ENCODE measurements at places on chromosomes 7 and 10.

GRCh38 chr10:43923328-43923727, 274.6 kb upstream of the ZNF32 start:
- no peak for DNase-seq

- DNase-seq: no peak
Measured at GRCh38 chr10:120172356-120172755, 279.8 kb downstream of the SEC23IP start.

DNA sequence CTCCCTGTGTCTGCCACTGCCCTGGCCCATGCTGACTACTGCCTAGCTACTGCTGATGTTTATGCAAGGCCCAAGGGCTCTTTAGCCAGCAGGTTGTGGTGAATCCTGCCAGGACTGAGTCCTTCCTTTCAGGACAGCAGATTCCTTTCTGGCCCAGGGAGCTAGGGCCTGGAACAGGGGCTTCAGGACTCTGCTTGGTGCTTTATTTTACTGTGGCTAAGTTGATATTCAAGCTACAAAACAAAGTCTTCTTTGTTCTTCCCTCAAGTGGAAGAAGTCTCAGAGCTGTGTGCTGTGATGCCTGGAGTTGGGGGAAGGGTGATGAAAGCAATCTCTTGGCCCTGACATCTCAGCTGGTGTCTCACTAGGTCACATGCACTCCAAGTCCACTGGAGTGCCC, 66.2 kb upstream of the NME8 start:
- peak; percentile 54 for DNase-seq

DNA sequence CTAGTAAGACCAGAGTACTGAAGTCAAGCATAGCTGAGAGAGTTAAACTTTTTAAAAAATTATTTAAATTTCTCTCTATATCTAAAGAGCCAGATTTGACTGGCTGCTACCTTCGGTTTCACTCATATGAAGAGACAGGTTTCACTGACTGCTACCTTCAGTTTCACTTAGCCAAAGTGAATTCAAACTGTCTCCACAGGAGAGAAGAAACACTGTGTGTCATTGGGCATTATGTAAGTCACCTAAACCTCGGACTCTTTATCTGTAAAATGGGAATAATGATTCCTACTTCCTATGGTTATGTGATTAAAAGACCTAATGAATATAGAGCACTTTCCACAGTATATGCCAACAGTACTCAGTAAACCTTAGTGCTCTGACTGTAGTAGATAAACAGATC, 41.6 kb upstream of the MET start:
- DNase-seq: no peak

- DNase-seq: peak; percentile 20
Measured at GRCh38 chr7:80467069-80467468, 44.8 kb downstream of the GNAT3 start.

- peak; percentile 65 for DNase-seq
Measured at GRCh38 chr10:86364491-86365345, 1.9 kb downstream of the GRID1 start.

- DNase-seq: peak; percentile 73
Measured at GRCh38 chr7:28998105-28998504, 40.0 kb upstream of the TRIL start.

DNA sequence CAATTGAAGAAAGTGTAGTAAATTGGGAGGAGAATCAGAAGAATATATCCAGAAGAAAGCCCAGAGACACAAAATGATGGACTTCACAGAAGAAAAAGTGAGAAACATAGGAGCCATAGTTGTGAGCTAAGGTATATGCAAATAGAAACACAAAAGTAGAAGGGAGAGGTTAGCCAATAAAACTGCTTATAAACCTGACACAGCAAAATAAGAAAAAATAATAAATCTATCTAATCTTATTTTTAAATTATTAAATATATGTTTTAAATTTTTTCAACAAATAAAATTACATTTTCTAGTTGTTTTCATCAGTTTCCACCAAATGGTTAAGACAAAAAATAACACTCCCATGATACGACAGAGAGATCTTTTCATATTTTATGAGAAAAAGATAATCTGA, 903.5 kb downstream of the DNAJB9 start:
- no peak for DNase-seq

DNA sequence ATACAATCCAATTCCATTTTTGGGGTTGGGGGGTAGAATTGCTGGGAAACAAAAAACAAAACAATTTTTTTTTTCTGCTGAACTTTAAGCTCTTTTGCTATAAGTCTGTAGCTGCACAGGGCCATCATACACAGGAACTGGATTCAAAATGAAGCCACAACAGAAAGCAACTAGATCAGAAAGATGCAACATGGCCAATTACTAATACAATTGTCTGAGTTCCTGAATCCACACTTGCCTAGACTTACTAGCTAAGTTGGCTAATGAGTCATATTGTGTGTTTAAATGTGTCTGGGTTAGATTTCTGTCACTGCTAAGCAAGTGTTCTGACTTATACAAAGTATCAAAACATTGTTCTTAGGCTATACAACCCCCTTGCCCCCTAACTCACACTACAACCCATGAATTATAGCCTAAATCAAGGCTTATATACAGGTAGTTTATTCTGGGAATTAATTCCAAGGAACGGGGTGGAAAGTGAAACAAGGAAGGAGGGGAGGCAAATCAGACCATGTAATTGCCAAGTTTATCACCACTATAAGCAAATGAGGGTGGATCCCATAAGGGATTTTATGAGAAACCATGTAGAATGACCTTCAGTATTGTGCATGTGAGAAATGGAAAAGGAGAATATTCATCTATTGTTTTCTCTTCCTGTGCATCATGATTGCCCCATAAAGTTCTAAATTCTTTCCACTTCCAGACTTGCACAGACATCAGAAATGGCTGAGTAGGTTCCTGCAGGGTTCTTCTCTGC, 337.9 kb upstream of the SORCS1 start:
- no peak for DNase-seq

DNA sequence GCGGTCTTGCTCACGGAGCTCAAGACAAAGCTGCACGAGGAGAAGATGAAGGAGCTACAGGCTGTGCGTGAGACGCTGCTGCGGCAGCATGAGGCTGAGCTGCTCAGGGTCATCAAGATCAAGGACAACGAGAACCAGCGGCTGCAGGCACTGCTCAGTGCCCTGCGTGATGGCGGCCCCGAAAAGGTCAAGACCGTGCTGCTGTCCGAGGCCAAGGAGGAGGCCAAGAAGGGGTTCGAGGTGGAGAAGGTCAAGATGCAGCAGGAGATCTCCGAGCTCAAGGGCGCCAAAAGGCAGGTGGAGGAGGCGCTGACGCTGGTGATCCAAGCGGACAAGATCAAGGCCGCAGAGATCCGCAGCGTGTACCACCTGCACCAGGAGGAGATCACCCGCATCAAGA, 51.4 kb downstream of the JAKMIP3 start:
- no peak for DNase-seq

DNA sequence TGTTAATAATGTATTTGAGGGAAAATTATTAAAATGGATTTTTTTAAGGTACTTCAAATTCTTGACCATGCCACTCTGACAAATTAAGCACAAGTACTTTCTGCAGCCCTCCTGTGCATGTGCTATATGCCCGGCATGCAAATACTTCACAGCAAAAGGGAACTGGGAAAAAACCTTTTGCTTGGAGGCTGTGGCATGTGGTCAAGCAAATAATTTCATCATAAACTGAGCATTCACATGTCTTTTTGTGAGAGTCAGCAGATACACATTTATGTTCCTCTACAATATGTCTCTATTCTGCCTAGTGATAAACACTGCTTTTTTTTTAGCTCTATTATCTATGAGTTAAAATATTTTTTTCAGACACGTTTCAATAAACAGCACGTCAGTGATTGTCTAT, 53.7 kb upstream of the SEMA3A start:
- no peak for DNase-seq

GRCh38 chr10:113565364-113565763, 12.5 kb downstream of the HABP2 start:
- DNase-seq: no peak

DNA sequence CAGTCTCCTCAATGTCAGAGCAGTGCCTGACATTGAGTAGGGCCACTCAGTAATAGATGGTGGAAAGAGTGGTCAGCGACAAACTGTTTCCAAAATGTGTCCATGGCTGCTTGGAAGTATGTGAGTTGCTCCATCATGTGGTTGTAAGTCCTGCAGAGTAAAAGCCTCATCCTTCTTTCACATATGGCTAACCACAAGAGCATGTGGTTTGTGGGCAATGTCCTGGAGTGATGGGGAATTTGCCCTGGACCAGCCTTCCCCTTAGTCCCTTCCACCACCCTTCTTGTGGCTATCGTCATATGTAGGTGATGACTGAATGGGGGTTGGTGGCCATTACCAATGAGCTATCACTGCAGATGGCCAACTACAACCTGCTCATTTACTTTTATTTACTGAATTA, 33.0 kb upstream of the PLXNA4 start:
- no peak for DNase-seq

- no peak for DNase-seq
Measured at GRCh38 chr10:62159351-62159750, 109.3 kb downstream of the RTKN2 start.

GRCh38 chr7:74083117-74083876, at the start of gene LIMK1:
Gene LIMK1 (plus strand): TSS chr7:74083804. CDS start chr7:74083991, 187 bp downstream.
- peak; percentile 93 for DNase-seq

GRCh38 chr7:154867068-154867467, 135.9 kb downstream of the PAXIP1 start:
- DNase-seq: no peak

GRCh38 chr10:70147259-70147625, 742 bp upstream of the TYSND1 start:
- DNase-seq: no peak

DNA sequence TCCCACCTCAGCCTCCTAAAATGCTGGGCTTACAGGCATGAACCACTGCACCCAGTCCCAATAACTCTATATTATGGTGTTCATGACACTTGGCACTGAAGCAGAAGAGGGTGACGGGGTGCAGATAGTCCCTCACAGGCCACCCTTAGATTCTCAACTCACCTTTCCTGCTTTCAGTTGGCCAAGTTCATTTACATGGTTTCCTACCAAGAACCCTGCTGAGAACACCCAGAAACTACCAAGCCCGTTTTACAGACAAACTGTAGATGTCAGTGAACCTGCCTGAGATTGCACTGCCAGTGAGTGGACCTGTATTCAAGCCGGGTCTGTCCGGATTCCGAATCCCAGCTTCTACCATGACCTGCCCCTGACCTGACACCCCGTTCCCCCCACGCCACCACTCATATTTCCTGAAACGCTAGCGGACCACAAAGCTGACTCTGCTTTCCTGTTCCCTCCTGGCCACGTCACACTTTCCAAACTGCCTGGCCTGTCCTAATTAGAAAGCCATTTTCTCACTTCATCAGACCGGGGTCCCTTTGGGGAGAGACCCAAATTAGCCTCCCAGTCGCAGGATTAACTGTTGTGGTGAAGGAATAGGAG, 17.3 kb downstream of the GRID2IP start:
- no peak for DNase-seq

- DNase-seq: no peak
Measured at GRCh38 chr7:150753826-150754603, 16.8 kb downstream of the GIMAP5 start.

- DNase-seq: no peak
Measured at GRCh38 chr10:16953270-16953669, 136.0 kb upstream of the RSU1 start.

GRCh38 chr10:68330852-68331454, 911 bp upstream of the HNRNPH3 start:
- DNase-seq: peak; percentile 68

GRCh38 chr10:82759050-82759449, 884.1 kb downstream of the NRG3 start:
- no peak for DNase-seq

DNA sequence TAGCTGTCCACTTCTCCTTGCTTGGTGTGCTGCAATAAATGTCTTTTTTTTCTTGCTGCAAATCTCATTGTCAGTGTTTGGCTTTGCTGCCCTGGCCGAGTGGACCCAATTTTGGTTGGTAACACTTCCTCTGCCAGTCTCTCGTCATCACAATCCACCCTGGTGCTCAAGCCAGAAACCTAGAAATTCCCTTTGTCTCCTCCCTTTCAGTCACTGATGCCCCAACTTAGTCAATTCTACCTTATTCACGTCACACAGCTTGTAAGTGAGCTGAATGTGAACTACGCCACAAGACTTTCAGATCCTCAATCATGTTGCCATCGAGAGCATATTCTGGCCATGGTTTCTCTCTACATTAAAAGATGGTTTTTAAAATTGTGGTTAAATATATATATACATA, 13.0 kb upstream of the FRA10AC1 start:
- DNase-seq: no peak

GRCh38 chr7:51446785-51447184, 130.2 kb upstream of the COBL start:
- no peak for DNase-seq

- no peak for DNase-seq
Measured at GRCh38 chr7:2138146-2138765, 94.5 kb downstream of the MAD1L1 start.

DNA sequence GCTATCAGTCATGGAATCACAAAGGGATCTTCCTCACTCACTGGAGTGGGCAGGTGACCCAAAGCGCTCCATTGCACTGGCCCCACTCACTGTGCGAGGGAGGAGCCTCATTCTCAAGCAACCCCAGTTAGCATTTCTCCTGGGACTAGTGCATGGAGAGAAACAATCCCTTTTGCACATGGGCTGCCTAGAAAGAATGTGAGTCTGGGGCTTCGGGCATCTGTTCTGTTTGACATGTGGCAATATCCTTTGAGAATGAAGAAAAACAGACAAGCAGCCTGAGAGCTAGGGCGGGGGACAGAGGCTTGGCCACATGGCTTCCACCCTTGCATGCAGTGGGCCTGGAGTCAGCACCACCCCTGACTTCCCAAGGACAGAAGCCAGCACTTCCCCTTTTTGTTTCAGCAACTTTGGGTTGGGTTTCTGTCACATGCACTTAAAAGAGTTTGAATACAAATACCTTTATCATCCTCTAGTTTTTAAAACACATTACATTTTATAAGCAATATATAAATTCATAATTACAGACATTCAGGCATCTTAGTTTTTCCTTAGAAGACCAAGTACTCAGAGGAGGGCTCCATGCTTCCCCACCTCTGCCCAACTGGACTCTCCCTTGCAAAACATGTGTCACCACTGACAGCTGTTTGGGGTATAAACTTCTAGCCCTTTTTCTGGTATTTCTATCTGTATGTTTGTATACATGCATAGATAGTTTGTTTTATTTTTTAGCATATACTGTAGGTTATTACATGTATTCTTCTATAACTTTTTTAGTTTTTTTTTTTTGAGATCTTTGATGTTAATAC, 73.8 kb downstream of the RBM20 start:
- DNase-seq: no peak

DNA sequence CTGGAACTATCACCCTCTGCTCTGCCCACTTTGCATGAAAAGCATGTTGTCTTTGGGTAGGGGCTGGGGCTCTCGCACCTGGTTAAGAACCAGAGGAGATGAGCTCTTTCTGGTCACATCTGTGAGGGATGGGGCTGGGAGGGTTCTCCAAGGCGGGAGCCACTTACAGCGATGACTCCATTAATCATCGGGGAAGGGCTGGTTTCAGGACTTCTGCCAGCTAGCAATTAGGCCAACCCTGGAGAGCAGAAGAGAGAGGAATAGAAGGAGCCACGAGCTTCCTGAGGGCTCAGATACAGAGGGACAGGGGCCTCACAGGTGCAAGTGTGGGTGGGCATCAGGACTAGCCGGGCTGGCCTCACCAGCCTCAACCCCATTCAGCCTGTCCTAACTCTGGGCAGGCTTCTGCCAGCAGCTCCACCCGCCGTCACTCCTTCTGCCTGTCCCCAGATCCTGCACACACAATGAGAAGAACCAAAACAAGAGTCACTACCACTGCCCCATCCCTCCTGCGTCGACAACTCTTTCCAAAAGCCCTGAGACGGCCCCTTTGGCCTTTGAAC, 8.4 kb downstream of the AQP1 start:
- DNase-seq: no peak
